ENCODE measurements at places on chromosomes 6 and 20.

GRCh38 chr6:157273756-157274470 lies 49.4 kb downstream of the TMEM242 start:
- DNase-seq = peak; percentile 45

- peak; percentile 35 for DNase-seq
Measured at GRCh38 chr6:134177236-134177635, 124.8 kb upstream of the SLC2A12 start.

GRCh38 chr20:13936781-13937576 lies 53.4 kb downstream of the SEL1L2 start:
- no peak for DNase-seq

- peak; percentile 61 for DNase-seq
Measured at GRCh38 chr6:163457637-163458561, 43.4 kb downstream of the QKI start.

DNA sequence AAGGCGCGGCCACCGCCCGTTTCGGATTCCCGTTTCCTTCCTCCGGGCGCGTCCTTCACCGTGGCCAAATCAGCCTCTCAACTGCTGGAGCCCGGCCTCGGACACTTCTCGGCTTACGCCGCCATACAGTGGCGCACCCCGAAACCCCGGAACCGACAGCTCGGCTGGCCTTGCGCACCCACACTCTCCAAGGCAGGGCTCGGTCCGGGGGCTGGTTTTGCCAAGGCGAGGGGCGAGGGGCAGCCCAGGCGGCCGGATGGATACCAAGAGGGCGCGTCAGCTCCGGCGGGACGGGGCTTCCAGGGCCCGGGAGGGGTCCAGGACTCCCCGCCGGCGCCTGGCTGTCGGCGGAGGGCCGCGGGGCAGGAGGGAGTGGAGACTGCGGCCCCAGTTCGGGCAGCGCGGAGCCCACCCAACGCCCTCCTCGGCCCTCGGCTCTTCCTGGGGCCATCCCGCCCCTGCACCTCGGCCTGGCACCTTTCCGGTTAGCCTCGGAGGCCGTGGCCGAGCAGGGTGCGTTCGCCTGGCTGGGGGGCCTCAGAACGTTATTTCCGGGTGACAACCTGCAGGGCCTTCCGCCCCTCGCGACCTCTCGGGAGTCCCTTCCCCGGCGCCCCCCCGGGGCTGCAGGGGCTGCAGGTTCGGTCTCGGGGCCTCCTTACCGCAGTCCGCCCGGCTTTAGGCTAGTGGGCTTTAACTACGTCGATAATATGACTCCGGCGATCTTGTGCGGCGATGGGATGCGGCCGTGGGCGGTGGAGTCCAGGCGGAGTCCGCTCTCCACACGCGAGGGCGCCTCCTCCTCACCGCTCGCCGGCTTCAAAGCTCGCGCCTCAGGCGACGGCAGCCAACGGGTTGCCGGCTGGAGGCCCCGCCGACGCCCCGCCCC lies 697 bp upstream of the CEP43 start:
- DNase-seq = no peak

DNA sequence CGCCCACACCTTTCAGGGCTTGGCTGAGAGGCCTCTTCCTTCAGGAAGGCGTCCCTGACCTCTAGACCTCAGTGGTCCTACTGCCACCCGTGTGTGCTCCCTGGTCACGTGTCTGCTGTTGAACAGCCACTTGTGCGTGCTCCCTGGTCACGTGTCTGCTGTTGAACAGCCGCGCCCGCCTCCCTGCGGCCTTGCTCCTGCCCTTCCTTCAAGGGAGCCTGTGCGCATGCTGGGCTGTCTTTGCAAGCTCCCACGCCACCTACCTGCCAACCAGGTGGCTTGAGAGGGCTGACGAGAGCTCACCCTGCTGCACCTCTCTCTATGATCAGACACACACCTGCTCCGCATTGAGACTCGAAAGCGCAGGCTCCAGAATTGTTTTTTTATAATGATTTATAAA lies 179.3 kb downstream of the BMP7 start:
- no peak for DNase-seq

DNA sequence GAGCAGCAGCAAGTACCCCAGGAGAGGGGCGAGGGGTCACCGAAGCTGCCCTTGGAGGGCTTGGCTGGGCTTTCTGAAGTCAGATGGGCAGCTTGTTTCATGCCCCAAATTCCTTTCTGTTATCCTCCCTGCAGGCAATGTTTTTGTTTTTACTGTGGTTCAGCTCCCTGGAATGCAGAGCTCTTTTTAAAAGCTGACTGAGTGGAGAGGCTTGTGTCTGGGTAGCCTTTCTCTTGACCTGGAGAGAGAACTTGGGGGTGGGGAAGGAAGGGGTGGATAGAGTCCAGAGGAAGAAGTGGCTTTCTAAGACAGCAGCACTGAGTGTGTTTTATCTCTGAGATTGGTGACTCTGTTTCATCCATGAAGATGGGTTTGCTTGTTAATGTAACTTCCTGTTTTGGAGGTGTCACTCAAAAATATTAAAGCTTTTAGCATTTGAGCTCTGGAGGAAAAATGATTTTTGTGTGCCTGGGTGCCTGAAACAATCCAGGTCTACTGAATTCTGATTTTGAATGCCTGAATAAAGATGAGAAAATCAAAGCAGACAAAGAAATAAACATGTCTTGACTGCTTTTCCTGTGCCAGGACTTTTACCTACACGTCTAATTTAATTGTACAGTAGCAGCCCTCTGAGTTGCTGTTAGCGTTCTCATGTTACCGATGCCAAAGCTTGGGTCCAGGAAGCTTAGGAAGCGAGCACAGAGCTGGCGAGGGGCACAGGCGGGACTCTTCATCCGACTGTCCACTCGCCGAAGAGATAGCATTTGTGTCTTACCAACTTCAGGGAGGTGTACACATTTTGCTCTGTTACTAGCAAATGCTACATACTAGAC lies 78.2 kb upstream of the EEF1E1 start:
- no peak for DNase-seq

DNA sequence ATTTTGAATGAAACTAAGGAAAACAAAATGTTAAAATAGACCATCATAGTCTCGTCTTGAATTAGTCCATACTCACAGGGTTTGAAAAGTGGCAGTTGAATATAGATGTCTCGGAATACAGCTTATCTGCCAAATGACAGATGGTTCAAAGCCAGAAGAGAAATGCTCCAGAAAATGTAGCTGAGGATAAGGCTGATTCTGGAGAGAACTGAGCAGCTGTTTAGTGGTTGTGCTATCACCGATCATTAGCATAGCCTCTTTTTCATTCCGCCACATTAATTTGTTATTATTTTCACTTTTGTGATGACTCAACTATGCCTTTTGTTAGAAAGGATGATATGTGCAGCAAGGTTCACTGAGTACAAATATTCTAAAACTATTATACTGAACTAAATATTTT lies 390.2 kb upstream of the MAN1A1 start:
- no peak for DNase-seq

DNA sequence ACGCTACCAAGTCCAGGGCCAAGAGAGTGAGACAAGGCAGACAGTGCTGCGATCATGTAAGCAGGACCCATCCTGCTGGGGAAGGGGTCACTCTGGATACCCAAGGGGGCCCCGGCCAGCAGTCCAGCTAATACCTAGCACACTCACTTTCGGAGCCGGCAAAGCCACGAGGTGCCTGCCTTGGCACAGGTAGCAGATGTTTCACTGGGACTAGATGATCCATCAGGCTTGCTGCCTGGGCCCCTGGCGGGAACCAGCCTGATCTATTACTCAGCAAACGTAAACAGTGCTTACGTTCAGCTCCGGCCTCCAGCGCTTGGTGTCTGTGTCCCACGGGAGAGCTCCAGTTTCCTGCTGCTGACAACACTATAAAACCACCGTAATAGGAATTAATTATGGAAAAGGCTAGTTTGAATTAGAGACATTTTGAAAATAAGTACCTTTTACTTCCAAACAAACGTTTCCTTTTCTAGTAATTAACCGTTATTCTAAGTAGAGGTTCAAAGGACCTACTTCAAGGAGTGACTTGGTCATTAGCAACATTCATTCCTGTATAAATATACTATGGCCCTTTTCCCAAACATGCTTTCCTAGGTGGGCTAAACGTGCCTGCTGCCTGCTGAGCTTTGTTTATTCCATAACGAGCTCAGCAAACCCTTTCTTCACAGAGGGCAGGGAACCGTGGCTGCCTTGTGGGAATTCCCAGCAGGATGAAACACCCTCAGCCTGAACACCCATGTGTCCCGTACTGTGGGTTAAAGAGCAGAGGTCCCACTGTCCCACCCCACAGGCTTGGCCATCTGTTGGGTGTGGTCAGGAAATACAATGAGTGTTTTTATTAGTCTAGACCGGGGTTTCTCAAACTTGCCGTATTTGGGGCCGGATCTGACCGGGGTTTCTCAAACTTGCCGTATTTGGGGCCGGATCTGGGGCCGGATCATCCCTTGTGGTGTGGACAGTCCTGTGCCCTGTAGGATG lies 18.4 kb downstream of the SLC22A23 start:
- no peak for DNase-seq

DNA sequence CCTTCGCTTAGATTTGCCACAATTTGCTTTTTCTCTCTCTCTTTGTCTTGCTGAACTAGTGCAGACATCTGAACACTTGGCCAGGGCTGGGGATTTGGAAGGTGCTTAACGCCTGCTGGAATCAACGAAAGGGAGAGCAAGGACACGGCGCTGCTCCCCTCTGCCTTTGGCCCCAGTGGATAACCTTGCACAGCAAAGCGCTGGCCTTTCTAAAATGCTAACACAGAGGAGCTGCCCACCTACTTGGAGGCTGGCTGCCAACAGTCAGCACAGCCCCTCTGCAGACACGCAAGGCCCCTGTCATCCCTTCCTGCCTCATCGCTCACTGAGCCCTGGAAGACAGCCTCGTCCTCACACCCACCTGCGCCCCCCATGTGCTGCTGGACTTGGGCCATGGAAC lies 37.5 kb downstream of the C20orf203 start:
- no peak for DNase-seq

- no peak for DNase-seq
Measured at GRCh38 chr20:59810449-59811187, 122.8 kb downstream of the SYCP2 start.
